ENCODE measurements at places on chromosomes 2 and 18. TPM values are rescaled to one million over a fixed set of nuclear protein-coding genes. Genes with fewer than 3 reads are reported as not detected.

CD8A gene
- not detected for total RNA-seq

SIX3 gene
- total RNA-seq, result 0.48 TPM

IRS1 gene
- total RNA-seq, result 34.2 TPM

SCN7A gene
- 0.36 TPM for total RNA-seq

G6PC2 gene
- total RNA-seq, result not detected

LRATD1 gene
- total RNA-seq, result 28.3 TPM

LAMA3 gene
- total RNA-seq, result 0.50 TPM

SMYD1 gene
- total RNA-seq, result not detected

GPR155 gene
- total RNA-seq, result 11.0 TPM

- H3K36me3 ChIP-seq, result no peaks in the 10 kb centered on the region
- DNase-seq, result no peak
- H3K4me3 ChIP-seq, result no peak overlapping the region
- no peaks in the 10 kb centered on the region for H3K4me1 ChIP-seq
- peaks cover 30% of the 10 kb centered on the region for H3K27me3 ChIP-seq
Measured at GRCh38 chr2:1848599-1848995, 104.3 kb upstream of the PXDN start.

DNA sequence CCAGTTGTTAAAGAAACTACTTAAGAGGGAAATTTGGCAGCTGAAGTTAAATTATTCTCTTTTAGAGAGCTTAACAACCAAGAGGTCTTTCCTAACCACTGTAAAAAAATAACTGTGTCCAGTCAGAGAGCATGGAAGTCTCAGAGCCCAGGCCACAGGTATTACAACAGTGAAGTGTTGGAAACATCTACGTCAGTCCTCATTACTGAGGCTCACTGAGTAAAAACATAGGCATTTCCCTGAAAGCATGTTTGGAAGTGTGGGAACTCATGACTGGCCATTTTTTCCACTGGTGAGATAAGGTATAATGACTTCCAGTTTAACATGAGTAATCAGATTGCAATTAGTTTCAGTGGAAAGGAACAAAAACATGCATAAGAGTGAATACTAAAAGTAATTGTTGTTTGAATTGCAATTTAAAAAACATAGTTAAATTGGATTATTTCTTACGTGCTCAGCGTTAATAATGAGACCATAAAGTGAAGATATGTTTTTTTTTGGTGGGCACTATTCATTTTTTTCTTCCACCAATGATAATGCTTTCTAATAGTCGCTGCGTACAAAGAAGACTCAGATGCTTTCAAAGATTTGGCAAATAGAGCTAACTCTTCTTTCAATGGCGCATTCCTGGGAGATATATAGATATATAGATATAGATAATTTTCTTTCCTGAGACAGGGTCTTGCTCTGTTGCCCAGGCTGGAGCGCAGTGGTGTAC, 60.8 kb downstream of the EFEMP1 start:
- peak; percentile 100 for DNase-seq
- peaks cover 2% of the 10 kb centered on the region for H3K36me3 ChIP-seq
- H3K4me1 ChIP-seq, result peaks cover 25% of the 10 kb centered on the region
- no peaks in the 10 kb centered on the region for H3K27me3 ChIP-seq
- no peak overlapping the region for H3K4me3 ChIP-seq
- H3K27ac ChIP-seq, result peak overlapping the region; percentile 92

DNA sequence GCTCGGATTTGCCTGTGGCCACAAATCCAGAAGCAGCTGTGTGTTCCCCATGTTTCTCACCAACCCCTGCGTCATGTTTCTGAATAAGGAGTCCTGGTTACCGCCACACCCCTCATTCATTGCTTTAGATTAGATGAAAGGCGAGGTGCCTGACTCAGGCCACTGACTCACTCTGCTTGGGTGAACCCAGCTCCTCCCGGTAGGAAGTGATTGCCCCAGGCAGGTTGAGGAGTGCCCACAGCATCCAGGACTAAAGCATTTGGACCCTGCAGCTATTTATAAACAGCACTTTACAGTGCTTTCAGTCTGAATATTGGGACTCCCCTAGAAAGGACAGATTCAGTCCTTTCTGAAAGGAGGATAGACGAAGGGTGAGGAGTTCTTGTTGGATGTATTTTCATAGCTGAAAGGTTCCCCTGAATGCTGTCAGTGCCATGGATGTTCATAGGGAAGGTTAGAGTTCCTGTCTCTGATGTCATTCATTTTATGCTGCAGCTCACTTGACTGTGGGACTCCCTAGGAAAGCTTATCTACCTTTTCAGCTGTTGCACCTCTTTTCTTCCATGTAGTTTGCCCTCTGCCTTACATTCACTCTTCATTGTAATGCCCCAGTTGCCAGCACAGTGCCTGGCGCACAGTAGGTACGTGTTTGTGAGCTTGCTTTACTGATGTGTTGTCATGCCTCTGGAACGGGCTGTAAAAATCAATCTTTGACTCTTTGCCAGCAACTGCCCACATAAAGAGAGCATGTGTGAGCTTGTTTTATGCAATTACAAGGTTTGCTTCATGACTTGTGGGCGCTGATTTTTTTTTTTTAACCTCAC, 14.9 kb downstream of the ITGA6 start:
- no peaks in the 10 kb centered on the region for H3K27me3 ChIP-seq
- DNase-seq, result peak; percentile 96
- peak overlapping the region; percentile 15 for H3K4me3 ChIP-seq
- H3K36me3 ChIP-seq, result no peaks in the 10 kb centered on the region
- H3K27ac ChIP-seq, result peak overlapping the region; percentile 80
- peaks cover 42% of the 10 kb centered on the region for H3K4me1 ChIP-seq

DNA sequence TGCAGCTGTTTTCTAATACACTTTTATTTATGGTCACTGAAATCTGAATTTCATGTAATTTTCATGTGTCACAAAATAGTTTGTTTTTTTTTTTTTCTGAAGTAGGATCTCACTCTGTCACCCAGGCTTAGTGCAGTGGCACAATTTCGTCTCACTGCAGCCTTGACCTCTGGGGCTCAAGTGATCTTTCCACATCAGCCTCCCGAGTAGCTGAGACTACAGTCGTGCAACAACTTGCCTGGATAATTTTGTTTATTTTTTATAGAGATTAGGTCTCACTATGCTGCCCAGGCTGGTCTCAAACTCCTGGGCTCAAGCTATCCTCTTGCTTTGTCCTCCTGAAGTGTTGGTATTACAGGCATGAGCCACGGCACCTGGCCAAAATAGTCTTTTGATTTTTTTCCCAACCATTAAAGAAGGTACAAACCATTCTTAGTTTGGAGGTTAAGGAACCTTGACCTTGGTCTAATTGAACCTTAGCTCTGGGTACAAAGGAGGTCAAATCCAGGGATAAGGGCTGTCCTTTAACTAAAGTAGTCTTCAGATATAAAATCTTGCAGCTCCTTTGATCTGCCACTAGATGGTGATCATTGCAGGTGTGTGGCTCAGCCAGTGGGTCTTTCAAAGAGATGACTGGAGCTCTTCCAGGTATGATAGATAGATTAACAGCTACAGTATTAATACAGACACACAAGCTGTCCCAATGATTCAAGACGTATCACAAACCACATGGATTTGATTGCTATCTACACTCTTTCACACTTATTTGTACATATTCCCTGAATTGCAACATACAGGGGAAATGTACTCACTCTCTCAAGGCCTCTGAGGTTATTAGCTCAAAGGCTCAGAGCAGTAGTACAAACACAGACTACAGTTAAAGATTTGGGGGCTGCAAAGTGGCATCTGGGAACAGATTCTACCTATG, 4.7 kb upstream of the KRCC1 start:
- peak; percentile 10 for DNase-seq
- H3K27me3 ChIP-seq, result no peaks in the 10 kb centered on the region
- H3K27ac ChIP-seq, result no peak overlapping the region
- no peak overlapping the region for H3K4me3 ChIP-seq
- H3K4me1 ChIP-seq, result peaks cover 5% of the 10 kb centered on the region

DNA sequence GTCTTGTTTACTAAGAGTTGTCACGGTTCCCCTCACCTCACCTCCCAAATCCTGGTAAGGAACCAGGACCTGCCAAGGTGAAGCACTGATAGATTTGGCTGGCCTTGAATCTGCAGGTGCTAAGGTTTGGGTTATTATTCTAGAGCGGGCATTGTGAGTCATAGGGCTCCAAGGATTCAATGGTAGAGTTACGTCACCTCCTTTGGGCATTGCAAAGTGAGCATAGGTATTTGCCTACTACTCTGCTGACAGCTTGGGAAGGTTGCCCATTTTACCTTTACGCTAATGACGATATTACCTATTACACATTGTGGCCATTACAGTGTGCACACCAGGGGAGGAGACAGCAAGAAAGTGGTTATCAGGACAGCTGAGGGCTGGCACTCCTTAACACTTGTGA, 59.3 kb downstream of the SETBP1 start:
- peaks cover 20% of the 10 kb centered on the region for H3K27me3 ChIP-seq
- H3K4me3 ChIP-seq, result no peak overlapping the region
- H3K27ac ChIP-seq, result no peak overlapping the region

DNA sequence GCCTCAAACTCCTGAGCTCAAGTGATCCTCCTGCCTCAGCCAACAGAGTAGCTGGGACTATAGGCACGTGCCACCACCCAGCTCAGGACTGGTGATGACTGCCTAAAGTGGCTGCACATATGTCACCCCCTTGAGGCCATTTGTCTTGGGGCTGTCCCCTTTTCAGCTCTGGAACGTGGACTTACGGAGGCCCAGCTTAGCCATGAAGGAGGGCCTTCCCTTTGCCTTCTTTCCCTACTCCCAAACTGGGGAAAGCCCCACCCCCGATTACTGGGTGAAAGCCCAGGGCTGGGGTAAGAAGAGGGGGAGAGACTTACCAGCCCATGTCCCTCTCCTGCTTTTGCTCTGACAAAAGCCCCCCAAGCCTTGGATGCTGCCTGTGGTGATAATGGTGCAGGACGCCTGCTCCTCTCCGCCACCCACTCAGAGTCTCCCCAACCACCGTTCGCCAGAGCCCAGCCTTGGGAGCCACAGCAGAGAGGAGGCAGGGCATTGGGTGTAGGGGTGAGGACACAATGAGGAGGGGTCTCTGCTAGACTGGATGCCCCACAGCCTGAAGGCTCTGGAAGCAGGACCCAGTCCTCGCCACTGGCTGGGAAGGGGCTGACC, 2.5 kb upstream of the DUSP2 start:
- H3K27ac ChIP-seq, result peak overlapping the region; percentile 14
- no peak overlapping the region for H3K4me3 ChIP-seq
- H3K36me3 ChIP-seq, result no peaks in the 10 kb centered on the region
- DNase-seq, result no peak
- no peaks in the 10 kb centered on the region for H3K27me3 ChIP-seq

DNA sequence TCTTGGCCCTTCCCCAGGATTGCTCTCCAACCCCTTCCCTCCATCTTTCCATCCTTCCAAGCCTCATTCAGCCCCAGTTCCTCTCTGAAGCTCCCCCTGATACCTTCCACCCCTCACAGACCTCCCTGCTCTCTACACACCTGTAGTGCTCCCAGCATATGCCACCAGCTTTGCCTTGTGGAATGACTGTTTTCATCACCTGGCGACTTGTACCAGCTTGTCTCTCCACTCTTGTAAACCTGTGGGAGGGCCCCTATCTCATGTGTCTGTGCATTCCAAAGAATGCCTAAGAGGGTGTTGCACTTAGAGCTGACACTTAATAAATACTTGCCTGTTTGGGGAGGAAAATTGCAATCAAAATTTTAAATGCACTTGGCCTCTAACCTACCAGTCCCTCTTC, 198.7 kb downstream of the BCL11A start:
- H3K27me3 ChIP-seq, result no peaks in the 10 kb centered on the region
- no peaks in the 10 kb centered on the region for H3K4me1 ChIP-seq
- no peak for DNase-seq
- H3K27ac ChIP-seq, result no peak overlapping the region
- no peak overlapping the region for H3K4me3 ChIP-seq

- no peak overlapping the region for H3K4me3 ChIP-seq
- peak; percentile 92 for DNase-seq
- H3K36me3 ChIP-seq, result no peaks in the 10 kb centered on the region
- H3K27ac ChIP-seq, result no peak overlapping the region
- no peaks in the 10 kb centered on the region for H3K4me1 ChIP-seq
Measured at GRCh38 chr2:118705032-118705431, 142.4 kb downstream of the EN1 start.

DNA sequence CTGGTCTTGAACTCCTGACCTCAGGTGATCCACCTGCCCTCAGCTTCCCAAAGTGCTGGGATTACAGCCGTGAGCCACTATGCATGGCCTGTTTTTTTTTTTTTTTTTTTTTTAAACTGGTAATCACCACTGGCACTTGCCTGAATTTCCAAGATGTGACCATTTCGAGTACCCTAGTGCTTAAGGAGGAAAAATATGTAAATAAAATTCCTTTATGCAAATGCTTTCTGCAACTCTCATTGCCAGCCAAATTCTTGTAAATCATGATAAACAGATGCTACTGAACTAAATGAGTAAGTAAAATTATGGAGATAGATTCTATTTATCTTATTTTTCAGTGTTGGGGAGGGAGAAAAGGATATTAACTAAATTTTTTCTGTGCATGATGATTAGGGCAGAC, 18.6 kb downstream of the CDCA7 start:
- no peaks in the 10 kb centered on the region for H3K36me3 ChIP-seq
- H3K27me3 ChIP-seq, result no peaks in the 10 kb centered on the region
- H3K4me3 ChIP-seq, result no peak overlapping the region
- H3K4me1 ChIP-seq, result no peaks in the 10 kb centered on the region
- H3K27ac ChIP-seq, result no peak overlapping the region
- DNase-seq, result no peak

Data from astrocyte (in vitro differentiated cells and primary cell).